ENCODE measurements at places on chromosomes 16 and 17.

DNA sequence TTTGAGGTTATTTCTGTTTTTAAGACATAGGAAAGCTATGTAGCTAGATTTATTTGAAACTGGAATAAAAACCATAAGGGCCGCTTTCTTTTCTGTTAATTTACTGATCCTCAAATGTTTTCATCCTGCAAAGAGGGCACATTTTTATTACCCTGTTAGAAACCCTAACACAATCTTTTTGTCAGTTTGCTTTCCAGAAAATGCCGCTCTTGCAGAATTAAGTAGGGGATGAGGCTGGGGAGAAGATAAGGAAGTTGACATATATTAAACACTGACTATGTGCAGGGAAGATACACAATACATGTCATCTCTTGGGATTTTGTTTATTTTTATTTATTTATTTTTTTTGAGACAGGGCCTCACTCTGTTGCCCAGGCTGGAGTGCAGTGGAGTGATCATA, 15.7 kb downstream of the USP43 start:
- DNase-seq: no peak

DNA sequence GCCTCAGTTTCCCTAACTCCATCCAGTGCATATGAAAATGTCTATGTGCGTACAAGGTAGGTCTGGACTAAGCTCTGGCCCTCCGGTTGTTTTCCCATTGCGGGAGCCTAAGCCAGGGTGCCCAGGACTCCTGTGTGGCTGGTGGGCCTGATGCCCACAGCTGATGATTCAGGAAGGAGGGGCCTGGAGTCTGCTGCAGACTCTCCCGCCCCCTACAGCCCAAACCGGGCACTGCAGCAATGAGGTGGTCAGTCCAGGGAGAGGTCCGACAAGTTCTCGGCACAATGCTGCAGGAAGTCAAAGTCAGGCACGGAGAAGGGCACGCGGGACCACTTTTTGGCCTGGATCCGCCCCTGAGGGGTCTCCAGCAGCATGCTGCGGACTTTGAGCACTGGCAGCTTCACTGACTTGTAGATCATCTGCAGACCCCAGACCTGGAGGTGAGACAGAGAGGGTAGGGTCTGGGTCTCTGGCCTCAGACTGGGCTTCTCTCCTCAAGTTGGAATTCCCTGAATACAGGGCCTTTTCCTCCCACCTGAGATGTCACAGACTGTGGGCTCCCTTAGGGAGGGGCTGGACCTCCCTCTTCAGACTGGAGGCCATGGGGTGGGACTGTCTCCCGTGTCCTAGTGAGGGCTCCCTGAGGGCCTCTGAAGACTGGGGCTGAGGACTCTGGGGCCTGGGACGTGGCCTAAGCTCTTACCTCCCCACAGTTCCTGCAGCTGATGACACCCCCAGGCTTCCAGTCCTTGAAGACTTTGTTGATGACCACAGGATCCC, 3.4 kb upstream of the ZNF385C start:
- DNase-seq: peak; percentile 91

DNA sequence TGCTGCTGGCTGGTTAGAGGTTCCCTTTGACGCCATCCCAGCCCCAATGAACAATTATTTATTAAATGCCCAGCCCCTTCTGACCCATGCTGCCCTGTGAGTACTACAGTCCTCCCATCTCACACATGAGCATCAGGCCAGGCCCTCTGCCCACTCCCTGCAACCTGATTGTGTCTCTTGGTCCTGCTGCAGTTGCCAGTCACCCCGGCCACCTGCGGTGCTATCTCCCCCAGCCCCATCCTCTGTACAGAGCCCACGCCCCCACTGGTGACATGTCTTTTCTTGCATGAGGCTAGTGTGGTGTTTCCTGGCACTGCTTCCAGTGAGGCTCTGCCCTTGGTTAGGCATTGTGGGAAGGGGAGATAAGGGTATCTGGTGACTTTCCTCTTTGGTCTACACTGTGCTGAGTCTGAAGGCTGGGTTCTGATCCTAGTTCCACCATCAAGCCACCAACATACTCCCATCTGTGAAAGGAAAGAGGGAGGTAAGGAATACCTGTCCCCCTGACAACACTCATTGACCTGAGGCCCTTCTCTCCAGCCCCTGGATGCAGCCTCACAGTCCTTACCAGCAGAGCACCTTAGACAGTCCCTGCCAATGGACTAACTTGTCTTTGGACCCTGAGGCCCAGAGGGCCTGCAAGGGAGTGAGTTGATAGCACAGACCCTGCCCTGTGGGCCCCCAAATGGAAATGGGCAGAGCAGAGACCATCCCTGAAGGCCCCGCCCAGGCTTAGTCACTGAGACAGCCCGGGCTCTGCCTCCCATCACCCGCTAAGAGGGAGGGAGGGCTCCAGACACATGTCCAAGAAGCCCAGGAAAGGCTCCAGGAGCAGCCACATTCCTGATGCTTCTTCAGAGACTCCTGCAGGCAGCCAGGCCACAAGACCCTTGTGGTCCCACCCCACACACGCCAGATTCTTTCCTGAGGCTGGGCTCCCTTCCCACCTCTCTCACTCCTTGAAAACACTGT, 11.3 kb downstream of the CX3CL1 start:
- DNase-seq: no peak

- no peak for DNase-seq
Measured at GRCh38 chr17:82936768-82937171, 96.9 kb upstream of the ZNF750 start.

- no peak for DNase-seq
Measured at GRCh38 chr16:56600398-56600999, 7.9 kb upstream of the MT2A start.

- DNase-seq: no peak
Measured at GRCh38 chr17:12391468-12391867, 274.2 kb upstream of the MYOCD start.

Measured in activated T-cell treated with anti-CD3 and anti-CD28 coated beads, Interleukin-2, amount 50 U/mL, for 48 hours (primary cell).